Cerebellar nuclear complex (tissue), 1 donor: ENCODE measurements at places on chromosomes 13 and 19.

DNA sequence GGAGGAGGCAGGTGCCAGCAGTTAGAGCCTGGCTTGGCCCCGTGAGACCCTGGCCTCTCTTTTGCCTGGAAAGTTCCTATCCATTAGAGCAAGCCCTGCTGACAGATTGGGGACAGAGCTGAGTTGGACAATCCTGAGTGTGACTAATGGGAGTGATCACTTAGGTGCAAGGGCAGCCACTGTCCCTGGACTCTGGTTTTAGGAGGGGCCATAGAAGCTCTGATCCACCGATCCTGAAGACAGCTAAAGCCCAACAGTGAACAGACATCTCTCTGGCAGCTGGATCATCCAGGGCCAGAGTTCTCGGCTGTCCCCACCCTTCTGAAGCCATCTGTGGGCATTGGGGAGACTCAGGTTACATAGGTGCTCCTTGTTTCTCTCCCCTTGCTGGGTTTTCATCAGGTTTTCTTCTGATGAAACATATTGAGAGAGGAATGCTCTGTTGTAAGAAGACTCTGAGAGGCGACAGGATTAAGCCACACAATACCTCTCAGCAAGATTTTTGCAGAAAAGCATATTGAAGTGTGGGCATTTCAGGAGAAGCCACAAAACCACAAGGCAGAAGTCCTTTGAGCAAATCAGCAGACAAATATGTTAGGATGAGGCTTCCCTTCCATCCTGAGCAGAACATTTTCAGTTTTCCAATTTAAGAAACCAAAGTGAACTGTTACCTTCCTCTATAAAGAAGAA lies 288.0 kb upstream of the MAB21L1 start:
- DNase-seq: no peak

DNA sequence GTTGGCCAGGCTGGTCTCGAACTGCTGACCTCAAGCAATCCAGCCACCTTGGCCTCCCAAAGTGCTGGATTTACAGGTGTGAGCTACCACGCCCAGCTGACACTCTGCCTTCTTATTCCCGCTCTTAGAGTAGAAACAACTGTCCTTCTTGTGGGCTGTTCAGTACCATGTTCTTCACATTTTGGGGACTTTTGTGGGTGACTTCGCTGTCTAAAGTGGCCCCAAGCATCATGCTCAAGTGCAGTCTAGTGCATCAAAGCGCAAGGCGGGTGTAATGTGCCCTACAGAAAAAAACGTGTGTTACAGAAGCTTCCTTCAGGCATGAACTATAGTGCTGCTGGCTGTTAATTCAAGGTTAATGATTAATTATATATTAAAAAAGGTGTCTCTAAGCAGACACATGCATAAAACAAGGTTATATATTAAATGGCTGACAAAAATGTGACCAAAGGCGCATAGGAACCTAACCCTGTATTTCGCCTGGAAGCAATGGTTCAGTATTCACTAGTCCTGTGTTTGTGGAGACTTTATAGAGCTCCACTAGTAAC lies 38.3 kb downstream of the ABCC4 start:
- DNase-seq: no peak

GRCh38 chr13:113129921-113130750 lies 7.5 kb downstream of the F10 start:
- no peak for DNase-seq

DNA sequence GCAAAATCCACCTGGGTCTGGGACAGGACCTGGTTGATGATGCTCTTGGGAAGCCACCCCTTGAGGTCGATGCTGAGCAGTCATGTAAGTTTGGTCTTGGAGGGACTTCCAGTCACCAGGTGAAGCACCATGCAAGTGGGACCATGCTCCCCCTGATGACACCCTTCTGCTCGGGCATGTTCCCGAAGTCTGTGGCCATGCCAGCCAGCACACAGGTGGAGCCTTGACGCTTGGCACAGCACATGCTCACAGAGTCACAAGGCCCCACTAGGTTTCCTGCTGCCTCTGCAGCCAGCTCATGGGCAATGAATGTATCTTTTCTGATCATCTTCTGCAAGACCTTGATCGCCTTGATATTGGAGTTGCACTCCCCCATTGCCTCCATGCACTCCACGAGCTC lies 1920.2 kb downstream of the PCDH9 start:
- no peak for DNase-seq

DNA sequence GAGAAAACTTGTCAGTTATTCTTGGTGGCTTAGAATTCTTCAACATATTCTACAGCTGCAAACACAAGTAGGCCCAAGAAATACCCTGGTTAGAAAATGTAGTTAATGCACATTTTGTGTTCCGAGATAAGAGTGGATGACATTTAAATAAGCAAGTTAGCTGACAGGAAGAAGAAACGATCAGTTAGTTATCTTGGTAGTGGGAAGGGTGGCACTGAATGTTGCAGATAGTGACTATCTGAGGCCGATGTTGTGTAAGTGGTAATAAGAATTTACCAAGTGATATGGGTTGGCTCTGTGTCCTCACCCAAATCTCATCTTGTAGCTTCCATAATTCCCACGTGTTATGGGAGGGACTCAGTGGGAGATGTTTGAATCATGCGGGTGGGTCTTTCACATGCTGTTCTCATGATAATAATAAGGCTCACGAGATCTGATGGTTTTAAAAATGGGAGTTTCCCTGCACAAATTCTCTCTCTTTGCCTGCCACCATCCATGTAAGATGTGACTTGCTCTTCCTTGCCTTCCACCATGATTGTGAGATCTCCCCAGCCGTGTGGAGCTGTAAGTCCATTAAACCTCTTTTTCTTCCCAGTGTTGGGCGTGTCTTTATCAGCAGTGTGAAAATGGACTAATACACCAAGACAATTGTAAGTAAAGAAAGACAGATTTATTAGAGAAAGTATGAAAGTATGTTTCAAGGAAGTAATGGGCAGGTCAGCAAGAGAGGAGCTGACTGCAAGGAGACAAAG lies 10.9 kb upstream of the AKAP11 start:
- DNase-seq: no peak

GRCh38 chr19:5844456-5845433 lies 5.2 kb upstream of the FUT6 start:
- no peak for DNase-seq
